ENCODE measurements at places on chromosomes 11 and 22.

DNA sequence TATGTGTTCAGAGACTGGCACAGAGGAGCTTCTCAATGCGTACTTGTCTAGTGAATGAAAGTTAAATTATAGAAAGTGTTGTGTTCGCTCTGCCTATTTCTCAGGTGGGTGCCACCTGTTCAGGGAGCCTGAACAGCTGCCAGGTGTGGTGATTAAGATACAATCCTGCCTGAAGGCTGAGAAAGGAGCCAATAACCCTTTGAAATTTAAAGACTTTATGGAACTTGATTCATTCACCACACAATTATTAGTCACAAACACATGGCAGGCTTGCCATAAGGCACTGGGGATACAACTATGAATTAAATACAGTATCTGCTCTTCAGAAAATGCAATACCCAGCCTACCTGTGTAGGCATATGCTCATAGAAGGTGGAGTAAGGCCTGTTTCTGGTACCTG is 92.9 kb upstream of the AMOTL1 start:
- no peak for DNase-seq

- peak; percentile 65 for DNase-seq
Observed at GRCh38 chr11:87466223-87466622, 428.5 kb downstream of the TMEM135 start.

DNA sequence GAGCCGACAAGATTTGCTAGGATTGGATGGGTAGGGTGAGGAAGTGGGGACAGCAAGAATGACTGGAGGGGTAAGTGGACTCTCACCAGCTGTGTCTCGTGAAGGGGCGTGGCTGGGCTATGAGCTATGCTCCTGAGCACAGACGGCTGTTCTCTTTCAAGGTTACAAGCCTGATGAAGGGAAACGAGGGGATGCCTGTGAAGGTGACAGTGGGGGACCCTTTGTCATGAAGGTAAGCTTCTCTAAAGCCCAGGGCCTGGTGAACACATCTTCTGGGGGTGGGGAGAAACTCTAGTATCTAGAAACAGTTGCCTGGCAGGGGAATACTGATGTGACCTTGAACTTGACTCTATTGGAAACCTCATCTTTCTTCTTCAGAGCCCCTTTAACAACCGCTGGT is 19.9 kb downstream of the F2 start:
- DNase-seq, result no peak

GRCh38 chr22:41487037-41487935 is 18.4 kb downstream of the ACO2 start:
- DNase-seq, result no peak

All from GM03348 (cell line).